ENCODE measurements at places on chromosomes 12 and 14.
A peak's percentile ranks its signal among the peaks of the same experiment; 100 is the strongest.

DNA sequence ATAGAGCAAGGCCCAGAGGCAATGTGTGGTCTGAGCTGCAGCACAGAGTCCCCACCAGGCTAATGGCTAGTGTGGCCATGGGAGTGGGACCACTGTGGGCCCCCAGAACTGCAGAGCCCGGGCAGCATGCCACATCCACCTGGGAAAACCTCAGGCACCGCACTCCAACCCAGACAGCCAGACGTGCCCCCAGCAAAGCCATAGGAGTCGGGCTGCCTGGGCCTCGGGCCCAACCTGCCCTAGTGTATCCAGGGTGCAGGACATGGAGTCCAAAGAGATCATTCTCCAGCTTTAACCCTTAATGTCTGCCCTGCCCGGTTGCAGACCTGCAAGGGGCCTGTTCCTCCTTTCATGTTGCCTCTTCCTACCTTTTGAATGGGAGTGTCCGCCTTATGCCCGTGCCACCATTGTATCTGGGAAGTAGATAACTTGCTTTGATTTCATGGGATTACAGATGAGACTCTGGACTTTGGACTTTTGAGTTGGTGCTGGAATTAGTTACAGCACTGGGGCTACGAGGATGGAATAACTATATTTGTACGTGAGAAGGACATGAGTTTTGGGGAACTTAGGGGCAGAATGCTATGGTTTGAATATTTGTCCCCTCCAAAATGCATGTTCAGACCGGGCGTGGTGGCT is 29.1 kb upstream of the DEGS2 start:
- no peak for DNase-seq

- DNase-seq, result no peak
These were observed 245.9 kb upstream of the ARID2 start for GRCh38 chr12:45483571-45483970.

- DNase-seq, result no peak
These were observed 31.0 kb downstream of the GNPTAB start for GRCh38 chr12:101799774-101800173.

- DNase-seq, result no peak
These were observed 297.2 kb upstream of the AMIGO2 start for GRCh38 chr12:47376927-47377326.

- DNase-seq, result no peak
These were observed 307.1 kb upstream of the E2F7 start for GRCh38 chr12:77372494-77372893.

DNA sequence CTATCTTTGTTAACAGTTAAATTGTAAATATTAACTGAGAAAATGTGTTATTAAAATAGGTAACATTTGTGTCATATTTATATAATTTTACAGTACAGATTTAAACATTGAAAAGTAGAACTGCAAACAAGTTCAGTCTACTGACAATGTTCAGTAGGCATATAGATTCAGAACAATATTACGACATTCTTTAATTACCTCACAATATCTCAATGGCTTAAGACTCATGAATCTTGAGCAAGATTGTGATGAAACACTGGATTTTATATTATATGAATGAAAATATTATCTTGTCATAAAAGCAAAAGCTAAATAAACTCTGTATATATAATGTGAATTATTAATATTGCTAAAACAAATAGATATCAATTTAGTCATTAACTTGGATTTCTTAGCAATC is 194.9 kb downstream of the ADAMTS20 start:
- DNase-seq, result no peak

DNA sequence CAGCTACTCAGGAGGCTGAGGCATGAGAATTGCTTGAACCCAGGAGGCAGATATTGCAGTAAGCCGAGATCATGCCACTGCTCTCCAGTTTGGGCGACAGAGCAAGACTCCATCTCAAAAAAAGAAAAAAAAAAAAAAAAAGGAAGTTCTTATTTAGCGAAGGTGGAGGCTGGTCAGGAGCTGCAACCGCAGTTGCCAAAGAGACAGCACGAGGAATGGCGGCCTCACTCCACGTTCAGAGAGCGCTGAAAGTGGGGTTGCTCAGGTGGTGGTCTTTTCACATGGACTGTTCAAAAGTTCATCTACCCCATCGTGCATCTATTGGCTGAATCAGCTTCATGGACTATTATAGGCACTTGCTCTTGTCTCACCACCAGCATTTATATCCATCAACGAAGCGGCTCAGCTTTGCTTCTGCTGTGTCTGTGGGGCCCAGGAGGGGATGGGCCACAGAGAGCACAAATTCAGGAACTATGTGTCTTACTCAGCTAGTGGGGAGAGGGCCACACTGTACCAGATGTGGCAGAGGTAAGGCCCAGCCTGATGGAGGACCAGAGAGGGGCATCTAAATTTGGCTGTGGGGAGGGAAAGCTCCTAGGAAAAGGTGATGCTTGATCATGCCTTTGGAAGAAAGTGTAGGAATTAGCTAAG is 27.3 kb downstream of the SLC25A47 start:
- DNase-seq, result no peak

DNA sequence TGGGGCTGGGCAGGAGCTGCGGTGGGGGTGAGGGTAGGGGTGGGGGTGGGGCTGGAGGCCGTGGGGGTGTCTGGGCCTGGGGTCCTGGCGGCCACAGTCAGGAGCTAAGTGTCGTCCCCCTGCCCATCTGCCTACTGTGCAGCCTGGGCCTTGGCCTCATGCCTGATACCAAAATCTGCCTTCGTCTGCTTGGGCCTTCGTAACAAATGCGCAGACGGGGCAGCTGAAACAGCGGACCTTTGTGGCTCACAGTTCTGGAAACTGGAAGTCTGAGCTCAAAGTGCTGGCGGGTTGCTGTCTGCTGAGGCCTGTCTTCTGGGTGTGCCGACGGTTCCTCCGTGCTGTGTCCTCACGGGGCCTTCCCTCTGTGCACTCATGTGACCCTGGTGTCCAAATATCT is 61.7 kb downstream of the KIF26A start:
- no peak for DNase-seq

DNA sequence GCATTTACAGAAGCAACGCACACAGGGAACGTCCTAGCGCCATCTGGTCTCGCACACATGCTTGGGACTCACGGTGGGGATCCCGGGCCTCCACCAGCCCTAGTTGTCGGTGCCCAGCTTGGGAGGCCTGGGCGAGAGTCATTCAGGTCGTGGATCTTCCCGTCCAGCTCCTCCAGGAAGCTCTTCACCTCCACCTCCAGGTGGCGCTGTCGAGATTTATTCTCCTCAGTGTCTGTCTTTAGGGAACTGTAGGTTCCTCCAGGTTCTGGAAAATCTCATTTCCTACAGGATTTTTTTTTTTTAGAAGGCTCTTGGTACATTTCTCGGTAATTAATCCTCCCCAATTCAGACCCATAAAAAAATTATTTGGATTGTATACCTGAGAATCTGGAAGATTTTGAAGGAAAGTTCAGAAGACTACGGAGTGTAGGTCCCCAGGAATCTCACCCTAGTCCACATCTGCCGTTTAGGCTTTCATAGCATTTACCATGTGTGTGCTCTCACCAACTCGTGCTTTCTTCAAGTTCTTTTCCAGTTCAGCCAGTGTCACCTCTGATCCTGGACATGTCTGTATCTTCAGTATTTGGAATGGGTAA is 910.0 kb downstream of the TMEM121 start:
- DNase-seq, result peak; percentile 75

GRCh38 chr12:9669534-9669933 is at the start of gene CLEC2D:
TSS of gene CLEC2D (plus strand) at chr12:9669713. CDS start at chr12:9669735, 22 bp downstream.
- DNase-seq, result no peak

- DNase-seq, result peak; percentile 2
These were observed 630 bp downstream of the NELL2 start for GRCh38 chr12:44875417-44875953.

GRCh38 chr12:107435520-107435919 is 250.1 kb upstream of the PWP1 start:
- no peak for DNase-seq

GRCh38 chr12:42144158-42144407 is 591 bp downstream of the GXYLT1 start:
- no peak for DNase-seq

DNA sequence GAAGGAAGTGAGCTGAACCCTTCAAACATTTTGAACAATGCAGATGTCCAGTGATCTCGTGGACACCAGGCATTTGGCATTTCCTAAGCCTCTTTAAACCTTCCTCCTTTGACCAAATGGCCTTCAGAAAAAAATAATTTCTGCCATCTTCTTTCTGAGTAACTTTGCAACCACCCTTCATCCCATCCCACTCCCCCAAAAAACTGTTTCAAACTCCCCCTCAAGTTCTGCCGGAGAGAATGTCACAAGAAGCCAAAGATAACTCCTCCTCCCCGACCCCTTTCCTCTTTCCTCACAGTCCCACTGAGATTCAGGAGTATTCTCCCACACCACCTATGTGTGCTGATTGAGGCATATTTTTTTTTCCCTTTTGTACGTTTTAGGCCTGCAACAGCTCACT is 1.7 kb downstream of the KSR2 start:
- DNase-seq, result no peak

DNA sequence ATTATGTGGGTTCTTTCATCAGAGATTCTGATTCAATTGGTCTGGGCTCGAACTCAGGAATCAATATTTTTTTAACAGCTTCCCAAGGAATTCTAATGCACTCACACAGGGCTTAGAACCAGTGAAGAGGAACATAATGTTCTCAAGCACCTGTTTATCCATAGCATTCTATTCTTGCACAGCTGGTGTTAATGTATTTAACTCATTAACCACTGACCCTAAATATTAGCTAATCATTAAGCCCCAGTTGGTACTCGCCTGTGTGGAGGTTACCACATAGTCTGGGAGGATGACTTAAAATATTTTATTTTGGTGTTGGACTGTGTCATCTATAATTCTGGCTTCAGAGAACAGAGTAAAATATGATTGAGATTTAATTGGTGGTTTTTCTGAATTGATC is 45.3 kb downstream of the LRP6 start:
- no peak for DNase-seq

DNA sequence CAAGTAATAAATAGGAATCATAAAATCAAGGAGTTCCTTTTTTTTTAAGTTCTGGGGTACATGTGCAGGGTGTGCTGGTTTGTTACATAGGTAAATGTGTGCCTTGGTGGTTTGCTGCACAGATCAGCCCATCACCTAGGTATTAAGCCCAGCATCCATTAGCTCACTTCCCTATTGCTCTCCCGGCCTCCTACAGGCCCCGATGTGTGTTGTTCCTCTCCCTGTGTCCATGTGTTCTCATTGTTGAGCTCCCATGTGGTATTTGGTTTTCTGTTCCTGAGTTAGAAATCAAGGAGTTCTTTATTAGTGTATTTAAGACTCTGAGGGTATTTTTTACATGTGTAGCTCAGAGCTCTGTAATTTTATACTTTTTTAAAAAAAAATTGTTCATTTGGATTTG is 86.0 kb downstream of the SCFD1 start:
- no peak for DNase-seq

GRCh38 chr12:5155866-5156265 is 112.2 kb downstream of the KCNA5 start:
- DNase-seq, result no peak

DNA sequence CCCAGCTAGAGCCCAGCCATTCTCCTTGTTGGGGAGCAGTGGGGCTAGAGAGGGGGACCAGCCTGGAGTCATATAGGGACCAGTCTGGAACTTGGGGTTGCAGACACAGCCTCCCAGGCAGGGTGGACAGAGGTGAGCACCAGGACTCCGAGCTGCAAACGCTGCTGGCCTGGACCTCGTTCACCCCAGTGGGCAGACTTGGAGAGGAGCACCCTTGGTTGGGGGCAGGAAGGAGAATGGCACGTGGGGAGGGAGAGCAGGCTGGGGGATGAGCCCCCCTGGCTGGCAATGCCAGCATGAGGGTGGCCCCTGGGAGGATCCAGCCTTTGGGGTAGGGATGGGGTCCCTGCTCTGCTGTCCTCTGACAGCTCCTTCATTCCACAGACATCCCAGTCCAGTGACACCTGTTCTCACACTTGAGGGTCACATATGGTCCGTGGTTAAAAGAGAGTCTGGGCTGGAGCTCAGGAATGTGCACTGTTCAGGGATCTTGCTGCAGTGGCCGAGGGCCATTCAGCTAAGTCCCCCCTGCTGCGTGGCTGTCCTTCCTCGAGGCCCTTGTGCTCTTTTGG is 2.8 kb downstream of the LBHD2 start:
- DNase-seq, result no peak

- DNase-seq, result no peak
These were observed 30.6 kb upstream of the MSI1 start for GRCh38 chr12:120399531-120399930.

DNA sequence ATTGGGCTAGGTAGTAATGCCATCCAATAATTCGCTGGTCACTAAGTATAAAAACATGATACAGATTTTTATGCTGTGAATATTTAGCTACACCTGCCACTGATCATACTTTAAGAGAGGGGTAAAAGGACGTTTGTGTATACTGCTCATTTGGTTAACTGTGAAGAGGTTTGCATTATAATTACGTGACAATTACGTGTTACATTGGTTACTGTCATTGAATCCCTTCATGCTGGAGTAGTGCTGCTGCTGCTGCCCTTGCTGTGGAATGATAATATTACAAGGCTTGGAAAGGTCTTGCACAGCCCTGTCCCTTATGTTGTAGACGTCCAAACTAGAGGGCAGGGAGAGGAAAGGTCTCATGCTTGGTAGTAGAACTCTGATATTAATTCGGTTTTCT is 312.2 kb upstream of the ATP2B1 start:
- DNase-seq, result no peak

DNA sequence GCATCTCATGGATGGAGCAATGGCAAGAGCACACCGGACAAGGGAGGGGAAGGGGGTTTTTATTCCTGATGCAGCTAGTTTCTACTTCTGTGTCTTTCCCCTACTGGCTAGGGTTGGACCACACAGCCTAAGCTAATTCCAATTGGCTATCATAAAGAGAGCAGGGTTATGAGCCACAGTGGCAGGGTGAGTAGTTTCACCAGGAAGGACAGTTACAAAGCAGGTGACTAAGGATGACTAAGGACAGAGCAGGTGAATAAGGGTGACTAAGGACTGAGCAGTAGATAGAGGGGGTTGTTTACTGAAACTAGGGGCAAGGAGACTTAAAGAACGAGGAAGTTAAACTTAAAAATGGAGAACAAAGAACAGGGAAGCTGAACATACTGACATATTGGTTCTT is 321.4 kb upstream of the SEL1L start:
- DNase-seq, result no peak

GRCh38 chr14:88242446-88242845 is 80.6 kb downstream of the KCNK10 start:
- DNase-seq, result no peak

DNA sequence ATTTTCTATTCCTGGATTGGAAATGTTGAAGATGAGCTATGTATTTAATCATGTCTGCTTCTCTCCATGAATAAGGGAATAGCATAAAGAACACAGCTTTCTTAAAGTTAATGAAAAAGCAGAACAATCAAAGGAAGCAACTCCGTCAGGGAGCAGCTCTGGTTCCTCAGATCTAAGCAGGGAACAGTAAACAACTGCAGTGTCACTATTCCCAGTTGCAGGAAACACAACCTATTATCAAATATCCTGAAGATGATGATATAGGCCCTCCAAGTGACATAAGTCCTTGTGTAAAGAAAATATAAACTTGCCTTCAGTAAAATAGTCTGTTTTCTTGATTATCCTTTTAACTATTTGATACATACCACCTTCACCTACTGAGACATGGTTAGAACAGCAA is 228.1 kb downstream of the KCNC2 start:
- no peak for DNase-seq

GRCh38 chr12:53251477-53252348 is 16.4 kb upstream of the ESPL1 start:
- DNase-seq, result peak; percentile 69

- DNase-seq, result no peak
These were observed 89.2 kb upstream of the FOXG1 start for GRCh38 chr14:28677381-28677780.

- no peak for DNase-seq
These were observed 200.7 kb upstream of the FOXN3 start for GRCh38 chr14:89617481-89618329.

- DNase-seq, result no peak
These were observed 774 bp upstream of the MANSC4 start for GRCh38 chr12:27780612-27781408.

Measured in stimulated activated CD4-positive, alpha-beta T cell treated with anti-CD3 and anti-CD28 coated beads, Interleukin-12 subunit alpha, Interleukin-12 subunit beta, amount 100 ng/mL, for 4 hours (primary cell).